Right ventricle myocardium inferior (tissue), 1 donor: ENCODE measurements at places on chromosomes 13 and 19. TPM values are rescaled to one million over a fixed set of nuclear protein-coding genes. Genes with fewer than 3 reads are reported as not detected.

The ZNF324 gene
- 4.3 TPM for total RNA-seq

The ZNF675 gene
- total RNA-seq = 4.4 TPM

The CRX gene
- not detected for total RNA-seq

The SIAH3 gene
- total RNA-seq = 0.05 TPM

The ZNF442 gene
- 2.4 TPM for total RNA-seq

The FAM83E gene
- not detected for total RNA-seq

The KLK4 gene
- total RNA-seq = not detected

The FFAR2 gene
- total RNA-seq = 0.32 TPM

The SLITRK5 gene
- 0.05 TPM for total RNA-seq

The SERPINE3 gene
- not detected for total RNA-seq

The APOC4 gene
- total RNA-seq = not detected

The PLIN4 gene
- 241 TPM for total RNA-seq

The KLF1 gene
- total RNA-seq = not detected

The GRK1 gene
- total RNA-seq = 0.11 TPM

The MCF2L gene
- total RNA-seq = 45.9 TPM

The HNRNPA1L2 gene
- 1.5 TPM for total RNA-seq

The LGI4 gene
- total RNA-seq = 10.0 TPM

The DAPK3 gene
- total RNA-seq = 67.5 TPM

The NEK5 gene
- total RNA-seq = 0.11 TPM
